ENCODE measurements at places on chromosomes 4 and X.

- peak; percentile 73 for DNase-seq
Observed at GRCh38 chr4:15649914-15650545, 5.1 kb downstream of the FBXL5 start.

DNA sequence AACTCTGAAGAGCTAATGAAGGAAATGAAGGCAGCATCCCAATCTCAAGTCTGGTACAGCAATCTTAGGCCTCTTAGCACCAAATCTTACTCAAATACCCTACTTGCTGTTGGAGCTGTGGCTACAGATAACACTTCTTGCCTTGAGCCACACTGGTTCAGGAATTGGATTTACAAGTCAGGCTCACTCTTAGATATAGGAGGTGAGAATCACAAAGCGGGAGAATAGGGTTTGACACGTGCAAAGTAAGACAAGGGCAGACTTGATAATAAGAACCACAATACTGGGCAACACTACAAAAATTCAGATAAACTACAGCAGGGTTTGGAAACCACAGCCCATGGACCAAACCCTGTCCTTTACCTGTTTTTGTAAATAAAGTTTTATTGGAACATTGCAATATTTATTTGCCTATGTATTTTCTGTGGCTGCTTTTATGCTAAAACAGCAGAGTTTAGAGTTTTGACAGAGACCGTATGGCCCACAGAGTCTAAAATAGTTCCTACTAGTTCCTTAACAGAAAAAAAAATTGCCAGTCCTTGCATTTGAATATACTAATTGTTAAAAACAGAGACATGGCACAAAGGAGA lies 9.3 kb upstream of the CUL4B start:
- DNase-seq: no peak

DNA sequence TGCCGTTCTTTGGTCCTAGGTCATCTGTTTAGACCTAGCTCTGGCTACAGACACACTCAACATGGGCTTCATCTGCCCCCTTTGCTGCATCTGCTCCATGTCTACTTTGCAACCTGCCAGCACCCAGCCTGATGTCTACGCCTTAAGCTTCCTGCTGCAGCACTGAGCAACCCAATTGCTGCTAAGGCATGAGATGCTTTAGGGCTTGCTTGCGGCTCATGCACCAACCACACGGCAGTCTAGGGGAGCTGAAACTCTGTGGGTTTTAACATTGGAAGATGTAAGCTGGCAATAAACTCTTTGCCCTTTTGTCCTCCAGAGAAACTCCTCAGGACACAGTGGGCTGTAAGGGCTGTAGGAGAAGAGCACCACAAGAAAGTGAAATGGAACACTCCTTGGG lies 11.7 kb upstream of the CLNK start:
- no peak for DNase-seq

GRCh38 chrX:17964871-17965270 lies 103.8 kb upstream of the RAI2 start:
- no peak for DNase-seq

DNA sequence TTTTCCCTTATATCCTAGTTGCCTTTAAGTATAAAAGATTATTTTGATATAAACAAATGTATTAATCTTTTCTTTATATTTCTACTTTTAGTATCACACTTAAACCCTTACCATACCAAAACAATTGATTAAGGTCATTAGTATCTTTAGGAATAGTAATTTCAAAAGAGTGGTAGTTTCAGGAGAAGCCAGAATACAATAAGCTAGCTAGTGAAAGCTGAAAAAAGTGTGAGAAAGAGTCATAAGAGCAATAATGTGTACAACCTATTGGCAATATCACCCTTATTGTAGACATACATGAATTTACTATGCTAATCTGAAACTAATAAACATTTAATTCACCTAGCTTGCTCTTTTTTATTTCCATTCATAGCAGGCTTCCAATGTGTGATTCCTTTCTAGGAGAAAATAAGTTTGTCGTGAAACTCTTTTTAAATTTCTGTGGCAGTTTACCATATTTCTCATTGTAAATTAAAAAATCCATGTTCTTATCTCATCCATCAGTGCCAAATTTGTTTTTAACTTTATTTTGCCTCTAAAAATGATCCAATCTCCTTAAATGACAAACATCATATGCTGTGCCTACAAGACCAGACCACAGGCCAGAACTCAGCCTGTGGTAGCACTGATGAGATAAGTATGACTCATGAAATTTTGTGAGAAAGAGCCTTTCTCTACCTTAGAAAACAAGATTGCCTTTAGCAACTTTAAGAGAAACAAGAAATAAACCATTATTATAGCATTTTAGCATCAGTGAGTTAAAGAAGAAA lies 8.1 kb downstream of the NEK1 start:
- no peak for DNase-seq

GRCh38 chrX:134685668-134686067 lies 27.4 kb upstream of the PLAC1 start:
- DNase-seq: no peak

DNA sequence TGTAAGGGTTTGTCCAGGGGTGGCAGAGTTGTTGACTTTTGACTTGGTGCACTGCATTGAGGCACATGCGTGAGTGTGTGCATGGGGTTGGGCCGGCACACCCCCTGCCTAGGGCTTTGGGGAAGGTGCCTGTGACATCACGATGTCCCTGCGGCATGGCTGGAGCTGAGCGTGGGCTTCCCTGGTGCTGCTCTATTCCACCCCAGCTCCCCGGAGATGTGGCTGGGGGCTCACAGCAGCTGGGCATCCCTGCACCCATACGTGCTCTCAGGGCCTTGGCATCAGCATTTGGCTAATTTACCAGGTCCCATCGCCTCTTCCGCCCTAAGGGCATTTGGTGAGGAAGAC lies 5.7 kb downstream of the PSAPL1 start:
- no peak for DNase-seq

DNA sequence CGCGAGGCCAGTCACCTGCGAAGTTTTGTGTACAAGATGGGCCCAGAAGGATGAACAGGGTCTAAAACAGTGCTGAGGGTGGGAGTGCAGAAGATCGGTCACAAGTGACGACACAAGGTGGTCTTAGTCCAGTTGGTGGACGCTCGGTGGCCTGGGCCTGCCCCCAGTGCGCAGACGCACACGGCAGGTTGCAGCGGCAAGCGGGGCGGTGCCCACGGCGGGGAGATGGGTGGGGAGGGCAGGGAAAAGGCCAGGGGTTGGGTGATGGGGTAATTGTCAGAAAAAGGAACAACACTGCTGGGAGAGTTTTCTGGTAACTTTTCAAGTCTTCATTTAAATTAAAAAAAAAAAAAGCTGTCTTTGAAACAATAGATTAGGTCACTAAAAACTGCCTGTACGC lies 1.0 kb upstream of the PRDX4 start:
- no peak for DNase-seq

- DNase-seq: no peak
Observed at GRCh38 chr4:23889814-23890341, at the start of gene PPARGC1A. PPARGC1A (minus strand) TSS chr4:23890047; CDS start chr4:23889957, 90 bp downstream.

DNA sequence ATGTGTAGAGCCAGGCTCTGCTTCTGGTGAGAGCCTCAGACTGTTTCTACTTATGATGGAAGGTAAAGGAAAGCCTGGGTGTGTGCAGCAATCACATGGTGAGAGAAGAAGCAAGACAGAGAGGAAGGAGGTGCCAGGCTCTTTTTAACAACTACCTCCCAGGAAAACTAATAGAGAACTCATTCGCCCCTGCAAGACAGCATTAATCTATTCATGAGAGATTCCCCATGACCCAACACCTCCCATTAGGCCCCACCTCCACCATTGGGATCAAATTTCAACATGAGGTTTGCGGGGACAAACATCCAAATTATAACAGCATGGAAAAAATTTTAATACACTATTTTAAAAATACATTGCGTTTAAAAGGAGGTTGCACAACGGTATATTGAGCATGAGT lies 24.7 kb upstream of the GRIA3 start:
- no peak for DNase-seq

GRCh38 chrX:95760356-95760755 lies 924.3 kb upstream of the DIAPH2 start:
- DNase-seq: no peak

DNA sequence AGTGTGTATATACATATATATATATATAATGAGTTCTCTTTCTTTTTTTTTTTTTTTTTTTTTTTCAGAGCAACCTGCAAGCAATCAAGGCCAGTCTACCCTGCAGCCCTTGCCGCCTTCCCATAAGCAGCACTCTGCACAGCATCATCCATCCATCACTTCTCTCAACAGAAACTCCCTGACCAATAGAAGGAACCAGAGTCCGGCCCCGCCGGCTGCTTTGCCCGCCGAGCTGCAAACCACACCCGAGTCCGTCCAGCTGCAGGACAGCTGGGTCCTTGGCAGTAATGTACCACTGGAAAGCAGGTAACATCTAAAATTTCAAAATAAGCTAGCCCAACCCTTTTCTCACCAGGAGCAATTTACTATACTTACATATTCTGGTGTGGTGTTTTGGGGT lies 316.3 kb downstream of the DCTD start:
- DNase-seq: no peak

GRCh38 chrX:110286106-110286505 lies 31.8 kb downstream of the AMMECR1 start:
- DNase-seq: no peak

DNA sequence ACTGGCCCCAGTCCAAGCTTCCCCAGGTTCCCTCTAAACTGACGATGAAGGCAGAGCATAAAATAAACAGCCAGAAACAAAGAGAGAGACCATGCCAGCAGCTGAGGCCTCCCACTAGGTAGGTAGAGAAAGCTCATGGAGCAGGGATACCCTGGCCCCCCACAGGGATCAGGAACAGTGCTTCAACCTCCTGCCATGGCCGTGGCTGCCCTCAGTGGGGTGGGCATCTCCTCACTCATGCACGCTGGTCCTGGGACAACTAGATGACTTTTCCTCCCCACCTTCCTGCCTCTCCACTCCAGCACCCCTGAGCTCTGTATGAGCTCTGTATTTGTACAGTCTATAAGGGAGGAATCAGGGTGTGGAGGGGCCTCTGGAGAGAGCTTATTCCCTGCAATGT lies 117.7 kb upstream of the PSAPL1 start:
- DNase-seq: no peak

DNA sequence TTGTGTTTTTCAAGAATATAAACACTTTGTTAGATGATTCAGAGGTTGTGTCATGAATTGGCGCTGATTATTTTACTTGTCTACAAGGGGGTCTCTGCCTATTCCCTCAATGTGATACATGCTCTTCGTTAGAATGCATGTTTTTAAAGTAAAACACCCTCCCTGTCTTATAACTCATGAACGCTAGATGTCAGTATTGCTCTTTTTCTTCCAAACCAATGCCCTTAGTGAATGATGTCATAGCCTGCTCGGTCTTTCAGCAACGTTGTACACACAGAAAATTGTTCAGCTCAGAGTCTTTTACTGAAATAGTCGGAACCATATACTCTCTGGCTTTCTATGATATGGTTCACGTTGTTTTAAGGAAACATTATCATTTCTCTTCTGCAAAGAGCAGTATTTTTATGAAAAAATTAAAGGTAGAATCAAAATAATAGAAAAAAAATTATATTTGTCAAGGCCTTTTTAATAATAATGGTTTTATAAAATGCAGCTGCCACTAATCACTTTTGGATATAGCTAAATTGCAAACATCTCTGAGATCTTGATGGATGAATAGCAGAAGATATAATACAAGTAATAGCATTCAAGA lies 292.9 kb downstream of the TLL1 start:
- DNase-seq: peak; percentile 87

DNA sequence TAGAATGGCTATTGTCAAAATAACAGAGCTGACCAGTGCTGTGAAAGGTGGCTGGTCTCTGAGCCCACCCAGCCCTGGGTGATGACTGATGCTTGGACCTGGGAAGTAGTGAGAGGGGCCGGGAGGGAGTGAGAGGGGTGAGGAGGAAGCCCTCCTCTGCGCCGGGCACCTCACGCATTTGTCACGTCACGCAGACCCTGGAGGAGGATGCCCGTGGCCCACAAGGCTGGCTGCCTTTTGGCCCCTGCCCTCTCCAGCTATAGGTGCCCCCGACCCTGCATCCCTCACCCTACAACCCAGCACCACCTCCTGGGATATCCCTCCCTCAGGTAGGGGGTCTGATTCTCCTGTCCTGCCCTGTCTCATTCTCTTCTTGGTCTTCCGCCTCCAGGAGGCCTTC lies 207.4 kb downstream of the AFAP1 start:
- DNase-seq: no peak

DNA sequence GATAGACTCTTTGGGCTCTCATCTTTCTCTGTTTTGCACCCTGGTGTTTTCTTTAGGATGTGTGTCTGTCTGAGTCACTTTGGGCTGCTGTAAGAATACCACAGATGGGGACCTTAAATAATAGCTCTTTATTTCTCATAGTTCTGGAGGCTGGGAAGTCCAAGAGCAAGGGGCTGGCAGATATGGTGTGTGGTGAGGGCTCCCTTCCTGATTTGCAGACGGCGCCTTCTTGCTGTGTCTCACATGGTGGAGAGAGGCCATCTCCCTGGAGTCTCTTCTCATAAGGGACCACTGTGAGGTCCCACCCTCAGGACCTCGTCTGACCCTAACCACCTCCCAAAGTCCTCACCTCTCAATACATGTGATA lies 93.7 kb upstream of the ADRA2C start:
- no peak for DNase-seq

- no peak for DNase-seq
Observed at GRCh38 chrX:8639949-8640475, 91.9 kb downstream of the ANOS1 start.

GRCh38 chr4:79620617-79621016 lies 212.6 kb upstream of the GK2 start:
- DNase-seq: no peak

DNA sequence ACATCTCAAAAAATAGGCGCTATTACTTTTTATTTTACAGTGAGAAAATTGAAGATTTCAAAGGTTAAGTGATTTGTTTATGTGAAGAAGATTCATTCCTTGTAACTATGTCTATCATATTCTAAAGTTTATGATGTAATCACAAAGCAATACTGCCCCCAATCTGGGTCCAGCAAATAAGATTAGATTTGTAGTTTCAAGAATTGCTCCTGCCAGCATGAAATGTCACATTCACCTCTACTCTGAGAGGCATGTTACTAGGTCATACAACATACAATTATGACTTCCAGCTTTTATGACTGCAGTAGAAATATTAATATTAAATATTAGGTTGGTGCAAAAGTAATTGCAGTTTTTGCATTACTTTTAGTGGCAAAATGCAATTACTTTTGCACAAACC lies 976.2 kb downstream of the FSTL5 start:
- DNase-seq: no peak

DNA sequence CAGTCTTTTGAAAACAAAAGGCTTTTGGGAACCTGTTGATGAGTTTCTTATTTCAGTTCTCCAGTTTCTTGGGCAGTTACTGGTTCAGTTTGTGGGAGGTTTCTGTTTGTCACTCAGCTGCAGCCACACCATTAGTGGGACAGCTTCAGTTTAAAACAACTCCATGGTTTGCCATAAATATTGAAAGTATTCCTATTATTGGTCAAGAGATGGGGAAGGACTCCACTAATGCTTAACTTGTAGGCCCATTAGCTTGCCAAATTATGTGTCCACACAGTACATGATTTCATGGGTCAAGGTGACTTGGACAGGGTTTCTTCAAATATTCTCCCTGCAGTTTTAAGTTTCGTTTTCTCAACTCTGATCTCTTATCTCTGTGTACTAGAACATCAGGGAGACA lies 15.5 kb upstream of the ASIC5 start:
- DNase-seq: no peak
